Ascending aorta (tissue), 2 donors: ENCODE measurements at places on chromosomes 16 and 17. TPM values are rescaled to one million over a fixed set of nuclear protein-coding genes. Genes with fewer than 3 reads are reported as not detected.

DNA sequence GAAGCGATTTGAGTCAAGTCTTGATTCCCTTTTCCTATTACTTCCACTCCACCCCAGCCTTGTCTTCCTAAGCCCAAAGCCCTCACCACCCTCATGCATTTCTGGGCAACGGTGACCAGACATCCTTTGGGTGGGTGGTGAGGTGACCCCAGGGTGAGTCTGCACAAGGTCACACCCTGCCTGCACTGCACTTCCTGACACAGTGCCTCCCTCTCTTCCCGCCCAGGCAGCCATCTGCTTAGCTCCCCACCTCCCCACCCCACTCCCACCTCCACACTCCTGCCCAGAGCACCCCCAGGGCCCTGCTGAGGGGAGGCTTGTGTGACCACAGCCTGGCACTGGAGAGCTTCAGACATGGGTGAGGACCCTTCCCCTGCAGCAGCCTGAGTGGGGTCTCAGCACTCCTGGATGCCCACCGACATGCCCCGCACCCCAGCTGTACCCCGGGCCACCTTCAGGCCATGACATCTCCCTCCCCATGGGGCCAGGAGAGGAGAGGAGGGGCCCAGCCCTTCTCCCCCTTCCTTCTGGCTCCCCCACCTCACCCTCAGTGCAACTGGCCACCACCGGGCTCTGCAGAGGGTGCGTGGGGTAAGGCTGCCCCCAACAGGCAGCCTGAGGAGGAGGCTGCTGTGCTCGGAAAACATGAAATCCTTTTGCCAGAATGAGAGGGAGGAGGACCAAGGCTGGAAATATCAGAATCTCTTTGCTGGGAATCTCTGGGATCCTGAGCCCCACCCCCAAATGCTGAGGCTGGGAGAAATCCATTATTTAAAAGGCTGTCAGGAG, 68.6 kb downstream of the CCT6B start:
- H3K27me3 ChIP-seq = no peaks in the 10 kb centered on the region
- DNase-seq = no peak
- no peaks in the 10 kb centered on the region for H3K4me1 ChIP-seq
- H3K36me3 ChIP-seq = no peaks in the 10 kb centered on the region

DNA sequence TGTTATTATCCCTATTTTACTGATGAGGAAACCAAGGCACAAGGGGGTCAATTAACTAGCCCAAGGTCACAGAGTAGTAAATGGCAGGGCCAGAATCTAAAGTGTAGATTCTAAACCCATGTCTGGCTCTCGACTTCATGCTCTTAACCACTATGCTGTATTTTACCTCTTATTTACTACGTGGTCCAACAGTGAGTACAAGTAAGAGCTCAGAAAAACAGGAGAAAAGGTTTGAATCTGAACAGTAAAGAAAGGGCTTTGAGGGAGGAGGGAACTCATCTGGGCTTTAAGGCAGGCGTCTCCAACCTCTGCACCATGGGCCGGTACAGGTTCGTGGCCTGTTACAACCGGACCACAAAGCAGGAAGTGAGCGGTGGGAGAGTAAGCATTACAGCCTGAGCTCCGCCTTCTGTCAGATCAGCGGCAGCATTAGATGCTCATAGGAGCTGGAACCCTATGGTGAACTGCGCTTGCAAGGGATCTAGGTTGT, 62.9 kb downstream of the SMURF2 start:
- H3K4me1 ChIP-seq = no peaks in the 10 kb centered on the region
- H3K27ac ChIP-seq = no peak overlapping the region
- H3K27me3 ChIP-seq = no peaks in the 10 kb centered on the region
- no peak for DNase-seq
- no peak overlapping the region for H3K4me3 ChIP-seq

- no peak overlapping the region for H3K4me3 ChIP-seq
- H3K27me3 ChIP-seq = no peaks in the 10 kb centered on the region
- DNase-seq = no peak
- H3K36me3 ChIP-seq = no peaks in the 10 kb centered on the region
- no peak overlapping the region for H3K27ac ChIP-seq
- H3K4me1 ChIP-seq = no peaks in the 10 kb centered on the region
Observed at GRCh38 chr16:57941016-57941664, 29.8 kb downstream of the CNGB1 start.

GRCh38 chr17:68182011-68182306, 65.9 kb upstream of the AMZ2 start:
- DNase-seq = no peak
- H3K27me3 ChIP-seq = no peaks in the 10 kb centered on the region
- H3K4me1 ChIP-seq = no peaks in the 10 kb centered on the region
- no peak overlapping the region for H3K27ac ChIP-seq

DNA sequence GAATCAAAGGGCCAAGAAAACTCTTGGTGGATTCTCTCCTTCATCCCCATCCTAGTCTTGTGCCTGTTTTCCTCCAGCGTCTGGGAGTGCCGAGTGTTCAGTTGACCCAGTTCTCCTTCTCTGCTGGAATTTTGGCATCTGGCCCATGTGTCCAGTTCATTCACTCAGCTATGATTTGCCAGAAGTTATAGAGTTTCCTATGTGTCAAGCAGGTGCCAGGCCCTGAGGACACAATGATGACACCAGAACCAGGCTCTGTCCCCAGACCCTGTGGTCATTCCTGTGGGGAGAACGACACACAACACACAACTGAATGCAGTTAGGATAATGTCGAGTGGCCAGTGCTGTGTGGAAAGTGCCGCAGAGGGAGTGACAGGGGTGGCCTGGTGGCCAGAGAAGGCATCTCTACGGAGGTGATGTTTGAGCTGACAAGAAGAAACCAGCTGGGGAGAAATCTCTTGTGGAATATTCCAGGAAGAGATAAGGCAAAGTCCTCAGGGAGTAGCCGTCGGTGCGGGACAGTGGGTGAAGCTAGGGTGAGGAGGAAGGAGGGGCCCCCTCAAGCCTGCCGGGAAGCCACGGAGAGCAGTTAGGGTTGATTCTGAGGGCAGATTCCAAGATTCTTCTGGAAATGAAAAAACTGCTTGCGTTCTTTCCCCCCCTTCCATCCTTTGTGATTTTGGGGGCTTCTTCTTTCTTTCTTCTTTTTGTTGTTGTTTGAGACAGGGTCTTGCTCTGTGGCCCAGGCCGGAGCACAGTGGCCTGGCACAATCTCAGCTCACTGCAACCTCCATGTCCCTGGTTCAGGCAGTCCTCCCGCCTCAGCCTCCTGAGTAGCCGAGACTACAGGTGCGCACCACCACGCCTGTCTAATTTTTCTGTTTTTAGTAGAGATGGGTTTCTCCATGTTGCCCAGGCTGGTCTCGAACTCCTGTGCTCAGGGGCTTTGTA, 35.8 kb upstream of the IL34 start:
- peaks cover 11% of the 10 kb centered on the region for H3K4me1 ChIP-seq
- H3K27ac ChIP-seq = no peak overlapping the region
- H3K36me3 ChIP-seq = no peaks in the 10 kb centered on the region
- no peak overlapping the region for H3K4me3 ChIP-seq
- no peak for DNase-seq

DNA sequence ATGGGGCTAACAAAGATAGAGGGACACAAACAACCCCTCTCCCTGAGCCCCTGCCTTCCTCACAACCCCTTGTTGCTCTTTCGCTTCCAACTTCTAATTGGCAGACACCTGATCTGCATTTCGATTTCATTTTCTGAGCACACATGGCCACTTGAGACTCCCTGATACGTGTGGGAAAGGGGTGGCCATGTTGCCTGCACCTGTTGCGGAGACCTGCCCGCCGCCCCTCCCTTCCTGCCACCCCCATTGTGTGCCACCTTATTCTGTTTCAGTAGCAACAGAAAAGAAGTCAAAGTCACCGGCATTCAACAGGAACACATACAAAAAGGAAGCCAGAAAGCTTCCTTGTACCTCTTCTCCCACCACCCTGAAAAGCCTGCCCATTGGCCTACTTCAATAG, 254.7 kb upstream of the SOX9 start:
- H3K36me3 ChIP-seq = no peaks in the 10 kb centered on the region
- no peaks in the 10 kb centered on the region for H3K4me1 ChIP-seq
- H3K4me3 ChIP-seq = no peak overlapping the region

DNA sequence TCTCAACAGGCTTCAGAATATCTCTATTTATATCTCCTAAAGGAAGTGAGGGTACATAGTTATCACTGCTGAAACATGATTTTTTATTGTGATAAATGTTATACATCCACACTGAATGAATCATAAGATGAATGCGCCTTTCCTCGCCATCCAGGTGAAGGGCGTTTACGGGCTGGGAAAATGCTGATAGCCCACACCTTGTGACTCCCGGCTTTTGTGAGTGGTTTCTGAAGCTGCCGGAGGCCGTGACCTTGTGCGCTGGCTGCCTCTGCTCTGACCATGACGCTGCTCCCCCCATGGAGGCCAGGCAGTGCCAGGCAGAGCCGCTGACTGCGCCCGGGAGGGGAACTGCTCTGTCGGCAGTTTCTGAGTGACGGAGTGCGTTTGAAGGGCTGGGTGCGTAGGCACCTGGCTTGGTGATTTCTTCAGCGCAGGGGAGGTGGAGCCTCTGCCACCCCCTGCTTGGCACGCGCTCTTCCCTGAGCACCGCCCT, 97.2 kb downstream of the RAP1GAP2 start:
- DNase-seq = no peak
- H3K36me3 ChIP-seq = no peaks in the 10 kb centered on the region
- H3K4me1 ChIP-seq = no peaks in the 10 kb centered on the region
- H3K27ac ChIP-seq = no peak overlapping the region
- no peak overlapping the region for H3K4me3 ChIP-seq

DNA sequence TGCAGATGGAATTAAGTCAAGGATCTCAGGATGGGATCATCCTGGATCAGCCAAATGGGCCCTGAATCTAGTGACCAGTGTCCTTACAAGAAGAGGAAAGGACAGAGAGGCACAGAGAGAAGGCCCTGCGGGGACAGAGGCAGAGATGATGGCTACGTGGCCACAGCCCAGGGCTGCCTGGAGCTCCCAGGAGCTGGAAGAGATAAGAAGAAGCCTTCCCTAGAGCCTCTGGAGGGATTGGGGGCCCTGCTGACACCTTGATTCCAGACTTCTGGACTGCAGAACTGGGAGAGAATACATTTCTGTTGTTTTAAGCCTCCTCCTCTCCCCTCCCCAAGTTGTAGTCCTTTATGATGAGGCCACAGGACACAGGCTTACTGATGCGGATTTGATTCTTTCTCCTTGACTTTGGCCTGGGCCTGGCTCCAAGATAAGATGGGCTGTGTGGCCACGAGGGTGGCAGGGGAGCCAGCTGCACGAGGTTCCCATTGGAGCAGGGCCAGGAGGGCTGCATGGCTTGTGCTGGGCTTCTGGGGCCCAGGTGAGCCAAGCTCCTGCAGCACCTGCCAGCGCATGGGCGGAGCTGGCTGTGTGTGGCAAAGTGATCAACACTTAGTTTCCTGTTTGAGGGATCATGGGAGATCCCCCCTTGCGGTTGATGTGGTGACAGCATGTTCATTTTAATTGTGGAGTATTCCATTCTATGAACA, 146.1 kb downstream of the IRF8 start:
- DNase-seq = no peak
- H3K36me3 ChIP-seq = no peaks in the 10 kb centered on the region
- no peak overlapping the region for H3K4me3 ChIP-seq
- H3K27ac ChIP-seq = no peak overlapping the region

GRCh38 chr16:31693733-31694132, 166.0 kb downstream of the AHSP start:
- no peaks in the 10 kb centered on the region for H3K4me1 ChIP-seq
- no peaks in the 10 kb centered on the region for H3K36me3 ChIP-seq
- DNase-seq = no peak
- no peaks in the 10 kb centered on the region for H3K27me3 ChIP-seq
- H3K4me3 ChIP-seq = no peak overlapping the region

GRCh38 chr17:79082311-79083190, 7.9 kb downstream of the ENGASE start:
- no peak overlapping the region for H3K27ac ChIP-seq
- no peaks in the 10 kb centered on the region for H3K27me3 ChIP-seq
- no peaks in the 10 kb centered on the region for H3K4me1 ChIP-seq
- peaks cover 76% of the 10 kb centered on the region for H3K36me3 ChIP-seq
- no peak overlapping the region for H3K4me3 ChIP-seq

- H3K36me3 ChIP-seq = no peaks in the 10 kb centered on the region
- no peaks in the 10 kb centered on the region for H3K27me3 ChIP-seq
- DNase-seq = no peak
Observed at GRCh38 chr16:84884596-84885341, 65.0 kb downstream of the CRISPLD2 start.

GRCh38 chr17:40568074-40568836, 3.0 kb upstream of the CCR7 start:
- no peak overlapping the region for H3K4me3 ChIP-seq
- DNase-seq = no peak
- no peaks in the 10 kb centered on the region for H3K4me1 ChIP-seq
- H3K27me3 ChIP-seq = no peaks in the 10 kb centered on the region

DNA sequence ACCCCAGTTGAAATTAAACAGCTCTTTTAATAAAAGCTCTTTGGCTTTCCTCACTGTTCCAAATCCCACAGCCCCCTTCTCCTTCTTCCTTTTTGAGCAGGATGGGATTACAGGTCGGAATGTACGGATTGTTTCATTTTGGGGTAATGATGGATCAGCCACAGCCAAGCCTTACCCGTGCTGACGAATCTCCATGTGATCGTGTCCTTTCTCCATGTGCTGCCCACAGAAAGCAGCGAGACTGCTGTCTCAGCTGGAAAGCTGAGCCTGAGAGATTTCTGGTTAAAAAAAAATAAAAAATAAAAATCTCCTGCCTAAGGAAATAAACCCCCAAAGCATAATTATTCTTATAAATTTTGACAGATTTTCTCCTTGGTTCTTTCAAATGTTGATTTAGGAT, 276.6 kb downstream of the CPPED1 start:
- no peak overlapping the region for H3K27ac ChIP-seq
- H3K36me3 ChIP-seq = no peaks in the 10 kb centered on the region

GRCh38 chr16:48911700-48912099, 301.7 kb upstream of the N4BP1 start:
- H3K27ac ChIP-seq = no peak overlapping the region
- H3K4me1 ChIP-seq = no peaks in the 10 kb centered on the region
- no peak for DNase-seq
- H3K4me3 ChIP-seq = no peak overlapping the region
- no peaks in the 10 kb centered on the region for H3K36me3 ChIP-seq

DNA sequence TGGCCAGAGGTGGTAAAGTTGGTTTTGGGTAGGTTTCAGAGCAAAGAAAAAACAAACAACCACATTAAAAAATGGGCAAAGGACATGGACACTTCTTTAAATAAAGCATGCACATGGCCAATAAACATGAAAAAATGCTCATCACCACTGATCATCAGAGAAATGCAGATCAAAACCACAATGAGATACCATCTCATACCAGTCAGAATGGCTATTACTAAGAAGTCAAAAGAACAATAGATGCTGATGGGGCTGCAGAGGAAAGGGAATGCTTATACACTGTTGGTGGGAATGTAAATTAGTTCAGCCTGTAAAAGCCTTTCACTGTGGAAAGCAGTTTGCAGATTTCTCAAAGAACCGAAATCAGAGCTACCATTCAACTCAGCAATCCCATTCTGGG, 598.4 kb upstream of the SOX9 start:
- DNase-seq = no peak
- no peaks in the 10 kb centered on the region for H3K27me3 ChIP-seq
- no peaks in the 10 kb centered on the region for H3K36me3 ChIP-seq

CHP2 gene
- not detected for total RNA-seq

CACNG5 gene
- not detected for total RNA-seq

CCL4 gene
- total RNA-seq = not detected

C16orf74 gene
- not detected for total RNA-seq

NHERF2 gene
- total RNA-seq = 123 TPM

P2RX5 gene
- not detected for total RNA-seq
